ENCODE measurements at places on chromosomes 1 and 21. TPM values are rescaled to one million over a fixed set of nuclear protein-coding genes. Genes with fewer than 3 reads are reported as not detected.

Gene ELF3
- total RNA-seq, result 123 TPM

Gene SLC25A34
- 0.57 TPM for total RNA-seq

Gene MROH7
- 0.93 TPM for total RNA-seq

Gene RYR2
- total RNA-seq, result 6.9 TPM

Gene COL9A2
- total RNA-seq, result 0.55 TPM

Gene TMEM51
- total RNA-seq, result 25.1 TPM

Gene OR10K1
- not detected for total RNA-seq

Gene C1QB
- total RNA-seq, result 56.0 TPM

Gene CTBS
- 14.3 TPM for total RNA-seq

Gene KRTAP12-2
- total RNA-seq, result not detected

DNA sequence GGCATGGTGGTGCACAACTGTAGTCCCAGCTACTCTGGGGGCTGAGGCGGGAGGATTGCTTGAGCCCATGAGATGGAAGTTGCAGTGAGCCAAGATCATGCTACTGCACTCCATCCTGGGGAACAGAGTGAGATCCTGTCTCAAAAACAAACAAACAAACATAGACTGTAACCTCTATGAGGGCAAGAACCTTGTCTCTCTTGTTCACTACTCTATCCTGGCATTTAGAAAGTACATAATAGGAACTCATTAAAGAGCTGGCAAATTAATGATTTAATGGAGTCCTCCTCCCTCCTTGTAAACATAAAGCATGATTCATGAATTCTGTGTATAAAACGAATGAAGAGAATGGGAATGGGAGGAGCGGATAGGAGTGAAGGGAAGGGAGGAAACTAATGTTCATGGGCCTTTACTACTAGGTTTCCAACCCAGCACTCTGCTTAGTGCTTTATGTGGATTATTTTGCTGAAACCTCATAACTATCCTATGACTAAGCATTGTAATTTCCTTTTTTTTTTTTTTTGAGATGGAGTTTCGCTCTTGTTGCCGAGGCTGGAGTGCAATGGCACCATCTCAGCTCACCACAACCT is 8.6 kb downstream of the LMOD1 start:
- H3K27ac ChIP-seq, result no peak overlapping the region
- no peaks in the 10 kb centered on the region for H3K36me3 ChIP-seq
- H3K4me1 ChIP-seq, result no peaks in the 10 kb centered on the region
- no peak for DNase-seq

GRCh38 chr1:41238311-41238988 is 3.7 kb downstream of the SCMH1 start:
- H3K4me3 ChIP-seq, result no peak overlapping the region
- no peaks in the 10 kb centered on the region for H3K27me3 ChIP-seq
- H3K36me3 ChIP-seq, result no peaks in the 10 kb centered on the region
- H3K4me1 ChIP-seq, result peaks cover 43% of the 10 kb centered on the region
- no peak for DNase-seq

DNA sequence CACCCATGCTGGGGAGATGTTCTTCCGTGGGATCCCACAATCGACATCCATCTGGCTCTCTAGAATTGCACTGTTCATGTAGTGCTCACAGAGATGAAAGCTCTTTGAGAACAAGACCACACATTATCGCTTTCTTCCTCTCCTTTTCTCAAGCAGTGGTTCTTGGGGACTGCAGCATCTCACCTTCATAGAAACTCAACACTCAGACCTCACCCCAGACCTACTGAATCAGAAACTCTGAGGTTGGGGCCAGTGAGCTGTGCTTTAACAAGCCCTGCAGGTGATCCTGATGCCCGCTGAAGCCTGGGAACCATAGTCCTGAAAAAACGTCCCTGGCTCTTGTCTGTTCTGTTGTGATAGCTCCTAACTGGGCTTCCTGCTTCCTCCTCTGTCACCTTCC is 251.3 kb upstream of the FGGY start:
- DNase-seq, result no peak
- no peak overlapping the region for H3K4me3 ChIP-seq
- peaks cover 7% of the 10 kb centered on the region for H3K4me1 ChIP-seq

- H3K4me3 ChIP-seq, result no peak overlapping the region
- H3K27ac ChIP-seq, result no peak overlapping the region
- no peaks in the 10 kb centered on the region for H3K36me3 ChIP-seq
Measured at GRCh38 chr21:41548781-41549180, 40.8 kb upstream of the TMPRSS2 start.

DNA sequence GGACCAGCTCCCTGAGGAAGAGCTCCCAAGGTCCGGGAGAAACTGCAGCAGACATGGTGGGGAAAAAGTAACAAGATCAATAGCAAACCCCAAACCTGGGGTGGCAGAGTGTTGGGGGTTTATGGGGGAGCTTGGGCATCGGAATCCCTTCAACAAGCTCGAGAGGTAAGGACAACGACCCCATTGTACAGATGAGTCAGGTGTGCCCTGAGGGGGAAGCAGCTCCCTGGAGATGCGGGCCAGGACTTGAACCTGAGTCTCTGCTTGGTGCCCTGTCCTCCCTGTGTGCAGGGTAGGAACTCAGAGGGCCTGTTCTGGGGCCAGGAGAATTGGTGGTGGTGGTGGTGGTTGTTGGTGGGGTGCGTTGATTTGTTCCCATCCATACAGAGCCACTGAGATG is 125.4 kb downstream of the PTPRU start:
- H3K4me1 ChIP-seq, result no peaks in the 10 kb centered on the region
- H3K27ac ChIP-seq, result no peak overlapping the region
- DNase-seq, result no peak
- no peaks in the 10 kb centered on the region for H3K27me3 ChIP-seq
- H3K36me3 ChIP-seq, result no peaks in the 10 kb centered on the region

DNA sequence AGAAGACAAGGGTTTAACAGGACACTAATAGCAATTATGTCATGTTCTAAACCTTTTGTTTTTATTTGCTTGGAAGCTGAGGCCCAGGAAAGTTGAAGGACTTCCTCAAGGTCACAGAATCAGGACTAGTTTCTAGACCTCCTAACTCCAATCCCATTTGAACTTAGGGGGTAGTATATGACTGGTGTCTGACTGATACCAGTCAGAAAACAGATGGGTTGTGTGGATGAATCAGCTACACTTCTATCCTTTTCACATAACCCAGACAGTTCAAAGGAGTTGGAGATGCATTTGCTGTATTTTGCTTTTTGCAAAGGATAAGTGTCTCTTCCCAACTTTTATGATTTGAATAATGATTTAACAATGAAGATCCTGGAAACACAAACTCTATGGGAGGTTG is 322.5 kb downstream of the HLX start:
- no peaks in the 10 kb centered on the region for H3K36me3 ChIP-seq
- H3K4me1 ChIP-seq, result peaks cover 19% of the 10 kb centered on the region
- no peak overlapping the region for H3K27ac ChIP-seq
- H3K27me3 ChIP-seq, result no peaks in the 10 kb centered on the region
- DNase-seq, result no peak

DNA sequence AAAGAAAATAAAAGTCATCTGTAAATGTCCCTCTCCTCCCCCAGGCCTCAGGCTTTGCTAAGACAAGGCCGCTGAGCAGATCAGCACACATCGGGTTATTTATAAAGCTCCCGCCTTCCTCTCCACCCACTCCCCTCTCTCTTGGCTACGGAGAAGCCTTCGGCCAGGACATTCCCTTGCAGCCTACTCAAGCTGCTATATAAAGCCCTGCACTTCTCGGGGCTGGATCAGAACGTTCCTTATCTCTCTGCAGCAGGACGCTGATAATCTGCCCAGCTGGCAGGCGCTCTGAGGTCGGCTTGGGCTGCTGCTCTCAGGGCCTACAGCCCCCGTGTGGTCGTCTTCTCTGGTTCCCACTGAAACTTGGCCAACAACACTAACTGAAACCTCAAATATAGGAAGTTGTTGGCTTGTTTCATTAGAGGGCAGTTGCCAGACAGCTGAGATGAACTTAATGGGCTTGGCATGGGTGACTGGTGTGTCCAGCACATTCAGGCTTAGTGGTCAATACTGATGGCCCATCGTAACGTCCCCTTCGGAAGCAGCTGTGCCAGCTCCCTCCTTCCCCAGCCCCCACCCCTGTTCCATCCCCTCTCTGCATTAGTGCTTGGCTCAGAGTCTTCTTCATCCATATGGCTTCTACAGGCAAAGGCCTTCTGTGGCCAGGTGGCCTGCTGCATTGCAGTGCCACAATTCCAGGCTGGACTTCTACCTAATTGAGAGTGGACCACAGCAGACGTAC is 64.6 kb downstream of the IER5 start:
- H3K27me3 ChIP-seq, result no peaks in the 10 kb centered on the region
- H3K4me3 ChIP-seq, result no peak overlapping the region
- H3K4me1 ChIP-seq, result peaks cover 11% of the 10 kb centered on the region
- DNase-seq, result no peak
- peak overlapping the region; percentile 40 for H3K27ac ChIP-seq
- no peaks in the 10 kb centered on the region for H3K36me3 ChIP-seq

DNA sequence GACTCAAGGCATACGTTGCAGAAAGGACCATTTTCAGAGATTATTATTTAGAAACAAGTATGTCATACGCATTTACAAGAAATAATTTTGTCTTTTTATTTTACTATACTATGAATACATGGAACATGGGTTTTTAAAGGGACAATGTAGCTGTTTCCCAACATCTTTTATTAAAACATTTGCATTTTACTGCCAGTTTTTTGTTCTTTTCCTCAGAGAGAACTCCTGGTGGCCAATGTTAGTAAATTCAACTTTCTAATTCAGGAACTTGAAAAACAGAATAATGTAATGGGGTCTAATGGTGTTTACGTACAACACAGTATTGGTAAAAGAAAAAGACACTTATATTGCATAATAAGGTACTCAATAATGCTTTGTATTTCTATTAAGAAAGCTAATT is 14.9 kb downstream of the PRDM2 start:
- DNase-seq, result no peak
- H3K36me3 ChIP-seq, result no peaks in the 10 kb centered on the region
- no peak overlapping the region for H3K4me3 ChIP-seq
- no peaks in the 10 kb centered on the region for H3K27me3 ChIP-seq
- H3K4me1 ChIP-seq, result no peaks in the 10 kb centered on the region
- H3K27ac ChIP-seq, result no peak overlapping the region

- H3K27me3 ChIP-seq, result no peaks in the 10 kb centered on the region
- no peak for DNase-seq
- no peak overlapping the region for H3K4me3 ChIP-seq
- H3K4me1 ChIP-seq, result peaks cover 54% of the 10 kb centered on the region
- H3K36me3 ChIP-seq, result peaks cover 2% of the 10 kb centered on the region
Measured at GRCh38 chr1:54047384-54048305, 5.4 kb downstream of the TMEM59 start.

Measured in pancreas (tissue), 10 donors.